Stimulated activated CD4-positive, alpha-beta T cell treated with anti-CD3 and anti-CD28 coated beads, Interleukin-1b, Interleukin-23, amount 100 ng/mL, for 24 hours (primary cell): ENCODE measurements at places on chromosomes 3 and 15.

DNA sequence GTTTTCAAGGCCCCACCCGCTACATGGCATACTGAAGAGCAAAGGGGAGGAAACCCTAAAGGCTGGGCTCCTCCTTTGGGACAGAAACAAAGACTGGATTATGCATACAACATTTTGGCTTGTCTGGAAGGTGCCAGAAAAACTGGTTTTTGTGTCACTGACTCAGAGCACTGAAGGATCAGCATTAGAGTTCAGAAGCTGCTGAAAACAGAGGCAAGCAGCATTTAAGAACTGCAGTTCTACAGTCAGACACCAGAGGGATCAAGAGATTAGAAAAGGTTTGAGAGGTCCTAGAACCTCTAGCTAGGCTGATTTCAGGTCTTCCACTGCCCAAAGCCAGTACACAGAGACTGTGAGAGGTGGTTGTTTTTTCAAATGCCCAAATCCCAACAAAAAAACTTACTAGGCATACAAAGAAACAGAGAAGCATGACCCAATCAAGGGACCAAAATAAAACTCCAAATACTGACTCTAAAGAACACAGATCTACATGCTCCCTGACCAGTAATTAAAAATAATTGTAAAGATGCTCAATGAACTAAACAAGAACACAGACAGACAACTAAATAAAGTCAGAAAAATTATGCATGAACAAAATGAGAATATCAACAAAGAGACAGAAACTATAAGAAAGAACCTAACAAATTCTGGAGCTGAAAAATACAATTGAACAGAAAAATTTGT is 91.2 kb downstream of the SENP2 start:
- DNase-seq, result no peak

GRCh38 chr3:32136703-32137102 is 30.3 kb downstream of the GPD1L start:
- no peak for DNase-seq

DNA sequence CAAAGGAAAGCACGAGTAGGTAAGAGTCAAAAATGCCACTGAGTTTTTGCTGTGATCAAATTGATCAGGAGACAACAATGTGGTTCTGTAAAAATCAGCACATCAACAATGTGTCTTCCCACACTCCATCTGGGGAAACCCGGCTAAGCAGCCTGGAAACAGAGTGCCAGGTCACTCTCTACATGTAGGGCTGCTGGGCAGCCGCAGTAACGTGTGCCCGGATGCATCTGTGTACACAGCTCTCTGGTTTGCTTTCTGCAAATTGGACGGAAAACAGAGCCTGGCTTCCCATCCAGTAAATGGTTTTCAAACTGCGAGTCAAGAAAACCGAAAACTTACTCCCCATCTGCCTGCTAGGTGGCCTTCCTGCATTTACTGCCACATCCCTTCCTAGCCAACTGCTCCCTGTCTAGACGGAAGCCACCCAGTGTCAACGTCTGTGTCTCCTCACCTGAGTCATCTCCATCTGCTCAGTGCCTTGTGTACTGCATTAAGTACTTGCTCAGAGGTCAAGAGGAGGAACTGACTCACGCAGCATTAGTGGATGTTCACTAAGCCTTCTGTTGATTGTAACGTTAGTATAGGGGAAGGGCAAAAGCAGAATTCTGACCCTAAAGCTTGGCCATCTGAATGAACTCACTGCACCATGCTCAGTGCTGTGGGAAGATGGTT is 124.1 kb downstream of the TJP1 start:
- no peak for DNase-seq

DNA sequence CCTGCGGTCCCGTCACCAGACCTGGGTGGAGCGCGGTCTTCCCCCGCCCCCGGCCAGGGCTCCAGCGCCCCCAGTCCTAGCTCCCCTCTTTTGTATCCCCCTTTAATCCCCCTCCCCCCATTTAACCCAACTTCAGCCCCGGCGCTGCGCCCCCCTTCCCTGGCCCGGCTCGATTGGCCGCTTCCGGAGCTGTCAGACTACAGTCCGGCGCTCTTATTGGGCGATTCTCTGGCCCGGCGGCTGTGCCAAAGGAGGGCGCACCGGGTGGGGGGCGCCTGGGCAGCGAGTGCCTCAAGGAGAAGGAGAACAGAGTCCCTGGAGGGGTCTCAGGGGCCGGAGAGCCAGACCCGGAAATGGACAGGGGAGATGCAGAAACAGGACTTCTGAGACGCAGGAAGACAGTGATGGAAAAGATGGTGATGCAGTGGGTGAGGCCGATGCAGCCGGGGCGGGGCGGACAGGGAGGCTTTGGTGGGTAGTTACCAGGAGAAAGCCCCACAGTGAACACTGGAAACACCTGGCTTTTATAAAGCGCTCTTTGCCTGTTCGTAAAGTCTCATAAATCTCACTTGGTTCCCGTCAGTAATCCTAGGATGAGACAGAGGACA is 1.2 kb upstream of the ADCY5 start:
- no peak for DNase-seq
